ENCODE measurements at places on chromosomes 2 and 18.
A peak's percentile ranks its signal among the peaks of the same experiment; 100 is the strongest.

- H3K4me1 ChIP-seq: peaks cover 3% of the 10 kb centered on the region
- H3K27ac ChIP-seq: no peak overlapping the region
- DNase-seq: no peak
- no peaks in the 10 kb centered on the region for H3K27me3 ChIP-seq
- no peaks in the 10 kb centered on the region for H3K36me3 ChIP-seq
Observed at GRCh38 chr2:39069136-39069515, 51.7 kb downstream of the SOS1 start.

- no peak for DNase-seq
- H3K27me3 ChIP-seq: no peaks in the 10 kb centered on the region
- no peaks in the 10 kb centered on the region for H3K4me1 ChIP-seq
- no peak overlapping the region for H3K27ac ChIP-seq
- H3K4me3 ChIP-seq: no peak overlapping the region
Observed at GRCh38 chr18:68060871-68061270, 544.4 kb upstream of the DSEL start.

DNA sequence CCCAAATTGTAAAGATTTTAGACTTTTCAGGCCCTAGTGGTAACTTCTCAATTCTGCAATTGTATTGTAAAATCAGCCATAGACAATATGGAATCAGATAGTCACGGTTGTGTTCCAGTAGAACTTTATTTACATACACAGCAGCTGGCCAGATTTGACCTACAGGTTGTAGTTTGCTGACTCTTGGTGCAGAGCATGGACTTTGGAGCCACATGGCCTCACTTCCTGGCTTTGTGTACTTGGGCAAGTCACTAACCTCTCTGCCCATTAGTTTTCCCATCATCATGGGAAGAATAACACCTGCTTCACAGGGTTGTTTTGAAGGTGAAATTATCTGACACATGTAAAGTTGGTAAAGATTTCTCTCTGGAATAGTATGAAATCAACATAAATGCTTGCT is 147.6 kb downstream of the TMEM200C start:
- no peak for DNase-seq
- H3K4me3 ChIP-seq: no peak overlapping the region
- no peaks in the 10 kb centered on the region for H3K4me1 ChIP-seq

- no peak for DNase-seq
- no peak overlapping the region for H3K27ac ChIP-seq
- no peak overlapping the region for H3K4me3 ChIP-seq
- peaks cover 10% of the 10 kb centered on the region for H3K4me1 ChIP-seq
- H3K27me3 ChIP-seq: peaks cover 5% of the 10 kb centered on the region
Observed at GRCh38 chr2:96801786-96802595, 14.1 kb upstream of the CNNM3 start.

DNA sequence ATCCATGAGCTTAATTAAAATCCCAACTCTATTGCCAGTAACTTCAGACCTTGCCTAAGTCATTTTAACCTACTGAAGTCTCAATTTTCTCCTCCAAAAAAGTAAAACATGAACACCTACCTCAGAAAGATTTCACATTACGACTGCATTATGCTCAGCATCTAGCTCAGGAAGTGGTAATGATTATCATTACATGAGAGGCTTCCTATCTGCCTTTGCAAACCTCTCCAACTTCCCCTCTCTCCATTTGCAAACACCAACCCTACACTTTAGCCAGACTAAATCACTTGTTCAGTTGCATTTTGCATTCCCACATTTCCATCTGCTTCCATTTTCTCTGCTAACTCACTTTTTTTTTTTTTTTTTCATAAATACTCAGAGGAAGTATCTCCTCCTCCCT is 6.8 kb downstream of the SLC38A11 start:
- H3K4me3 ChIP-seq: no peak overlapping the region
- H3K27me3 ChIP-seq: no peaks in the 10 kb centered on the region
- no peak overlapping the region for H3K27ac ChIP-seq
- no peak for DNase-seq
- H3K4me1 ChIP-seq: peaks cover 10% of the 10 kb centered on the region
- H3K36me3 ChIP-seq: no peaks in the 10 kb centered on the region

GRCh38 chr2:14451312-14451711 is 181.2 kb upstream of the LRATD1 start:
- no peaks in the 10 kb centered on the region for H3K27me3 ChIP-seq
- H3K36me3 ChIP-seq: peaks cover under 1% of the 10 kb centered on the region
- no peak overlapping the region for H3K27ac ChIP-seq
- no peak overlapping the region for H3K4me3 ChIP-seq

GRCh38 chr18:50806208-50806616 is 13.6 kb downstream of the MRO start:
- DNase-seq: no peak
- peaks cover 7% of the 10 kb centered on the region for H3K27me3 ChIP-seq
- H3K4me1 ChIP-seq: no peaks in the 10 kb centered on the region
- peaks cover 4% of the 10 kb centered on the region for H3K36me3 ChIP-seq
- H3K4me3 ChIP-seq: no peak overlapping the region

DNA sequence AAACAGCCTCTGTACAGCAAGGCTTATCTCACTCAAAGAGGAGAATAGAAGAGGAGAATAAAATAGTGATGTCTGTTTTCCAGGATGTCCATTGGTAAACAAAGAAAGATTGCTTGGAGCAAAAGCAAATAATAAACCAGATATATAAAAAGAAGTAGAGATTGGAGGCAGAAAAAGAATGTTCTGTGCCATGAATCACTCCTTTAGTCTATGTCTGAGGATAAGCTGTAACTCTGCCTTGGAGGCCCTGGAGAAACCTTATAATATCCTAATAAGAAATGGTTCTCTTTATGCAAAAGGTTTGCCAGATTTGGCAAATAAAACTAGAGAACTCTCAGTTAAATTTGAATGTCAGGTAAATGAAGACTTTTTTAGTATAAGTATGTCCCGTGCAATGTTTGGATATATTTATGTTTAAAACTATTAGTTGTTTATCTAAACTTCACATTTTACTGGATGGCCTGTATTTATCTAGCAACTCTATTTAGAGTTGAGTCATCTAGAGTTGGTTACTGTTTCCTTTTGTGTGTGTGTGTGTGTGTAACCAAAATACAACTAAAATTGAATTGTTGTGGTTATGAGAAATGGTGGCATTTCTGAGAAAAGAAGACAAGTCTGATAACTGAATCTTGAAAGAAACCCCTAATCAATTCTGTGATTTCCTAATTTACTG is 510.3 kb upstream of the SETBP1 start:
- H3K4me1 ChIP-seq: no peaks in the 10 kb centered on the region
- no peak overlapping the region for H3K27ac ChIP-seq
- no peaks in the 10 kb centered on the region for H3K36me3 ChIP-seq
- no peak for DNase-seq
- H3K4me3 ChIP-seq: no peak overlapping the region

GRCh38 chr18:26465431-26465830 is 82.9 kb downstream of the KCTD1 start:
- no peak overlapping the region for H3K4me3 ChIP-seq
- H3K36me3 ChIP-seq: no peaks in the 10 kb centered on the region
- H3K27ac ChIP-seq: no peak overlapping the region
- H3K27me3 ChIP-seq: no peaks in the 10 kb centered on the region
- DNase-seq: no peak

DNA sequence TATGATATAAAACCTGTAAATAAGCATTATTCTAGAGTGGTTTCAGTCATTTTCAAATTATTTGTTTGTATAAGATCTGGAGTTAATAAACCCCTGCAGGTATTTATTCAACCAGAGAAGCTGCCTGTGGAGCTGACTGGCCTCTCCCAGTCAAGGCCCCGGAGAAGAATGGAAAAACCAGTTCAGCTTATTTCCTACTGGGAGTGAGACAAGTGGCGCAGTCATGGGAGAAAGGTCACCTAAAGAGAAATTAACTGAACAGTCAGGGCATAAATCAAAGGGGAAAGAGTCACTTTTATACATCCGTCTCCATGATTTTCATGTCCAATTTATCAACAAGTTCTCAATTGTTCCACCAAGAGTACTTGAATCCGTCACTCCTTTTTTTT is 240.9 kb downstream of the RNF152 start:
- peaks cover 11% of the 10 kb centered on the region for H3K4me1 ChIP-seq
- no peak for DNase-seq

GRCh38 chr2:177161741-177162460 is 50.7 kb upstream of the HNRNPA3 start:
- DNase-seq: no peak
- H3K4me1 ChIP-seq: peaks cover 11% of the 10 kb centered on the region
- H3K36me3 ChIP-seq: no peaks in the 10 kb centered on the region
- H3K27me3 ChIP-seq: no peaks in the 10 kb centered on the region
- no peak overlapping the region for H3K4me3 ChIP-seq

- H3K36me3 ChIP-seq: peaks cover 4% of the 10 kb centered on the region
- no peak overlapping the region for H3K4me3 ChIP-seq
- peak overlapping the region; percentile 48 for H3K27ac ChIP-seq
Observed at GRCh38 chr2:239727182-239727775, 297.9 kb downstream of the NDUFA10 start.

- H3K4me1 ChIP-seq: no peaks in the 10 kb centered on the region
- H3K27me3 ChIP-seq: peaks cover 12% of the 10 kb centered on the region
Observed at GRCh38 chr2:64374686-64375085, 79.3 kb upstream of the LGALSL start.

DNA sequence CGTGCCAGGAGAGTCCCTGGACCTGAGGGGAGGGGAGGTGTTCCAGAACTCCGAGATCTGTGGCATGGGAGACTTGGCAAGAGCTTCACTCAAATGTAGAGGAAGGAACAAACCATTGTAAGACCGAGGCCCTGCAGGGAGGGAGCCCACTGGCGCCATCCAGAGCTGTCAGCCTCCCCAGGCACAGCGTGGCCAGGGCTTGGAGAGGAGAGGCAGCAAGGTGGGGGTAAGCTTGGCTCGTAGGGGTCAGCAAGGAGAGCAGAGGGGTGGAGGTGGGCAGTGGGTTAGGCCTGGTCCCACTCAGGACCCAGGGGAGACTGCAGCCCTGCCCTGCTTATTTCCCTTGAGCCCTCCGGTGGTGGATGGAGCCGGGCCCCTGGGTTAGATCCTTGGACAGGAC is 3.6 kb downstream of the TMEM177 start:
- no peak overlapping the region for H3K4me3 ChIP-seq
- peaks cover 30% of the 10 kb centered on the region for H3K4me1 ChIP-seq
- H3K36me3 ChIP-seq: peaks cover 15% of the 10 kb centered on the region
- peak overlapping the region; percentile 19 for H3K27ac ChIP-seq
- H3K27me3 ChIP-seq: peaks cover 7% of the 10 kb centered on the region

DNA sequence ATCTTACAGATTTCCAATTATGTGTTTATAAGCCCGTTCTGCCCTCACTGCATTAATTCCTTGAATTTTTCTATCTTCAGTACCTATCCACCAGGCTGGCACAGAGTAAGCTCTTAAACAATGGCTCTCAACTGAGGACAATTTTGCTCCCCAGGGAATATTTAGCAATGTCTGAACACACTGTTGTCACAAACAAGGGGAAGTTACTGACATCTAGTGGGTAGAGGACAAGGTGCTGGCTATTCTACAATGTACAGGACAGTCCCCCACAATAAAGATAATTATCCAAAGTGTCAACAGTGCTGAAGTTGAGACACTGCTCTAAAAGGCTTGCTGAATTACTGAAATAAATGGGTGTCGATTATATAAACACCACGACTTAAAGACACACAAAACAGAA is 5.0 kb downstream of the NDUFS1 start:
- no peak for DNase-seq
- H3K36me3 ChIP-seq: peaks cover 23% of the 10 kb centered on the region
- no peak overlapping the region for H3K4me3 ChIP-seq
- H3K27me3 ChIP-seq: peaks cover 2% of the 10 kb centered on the region
- no peak overlapping the region for H3K27ac ChIP-seq
- peaks cover 4% of the 10 kb centered on the region for H3K4me1 ChIP-seq

DNA sequence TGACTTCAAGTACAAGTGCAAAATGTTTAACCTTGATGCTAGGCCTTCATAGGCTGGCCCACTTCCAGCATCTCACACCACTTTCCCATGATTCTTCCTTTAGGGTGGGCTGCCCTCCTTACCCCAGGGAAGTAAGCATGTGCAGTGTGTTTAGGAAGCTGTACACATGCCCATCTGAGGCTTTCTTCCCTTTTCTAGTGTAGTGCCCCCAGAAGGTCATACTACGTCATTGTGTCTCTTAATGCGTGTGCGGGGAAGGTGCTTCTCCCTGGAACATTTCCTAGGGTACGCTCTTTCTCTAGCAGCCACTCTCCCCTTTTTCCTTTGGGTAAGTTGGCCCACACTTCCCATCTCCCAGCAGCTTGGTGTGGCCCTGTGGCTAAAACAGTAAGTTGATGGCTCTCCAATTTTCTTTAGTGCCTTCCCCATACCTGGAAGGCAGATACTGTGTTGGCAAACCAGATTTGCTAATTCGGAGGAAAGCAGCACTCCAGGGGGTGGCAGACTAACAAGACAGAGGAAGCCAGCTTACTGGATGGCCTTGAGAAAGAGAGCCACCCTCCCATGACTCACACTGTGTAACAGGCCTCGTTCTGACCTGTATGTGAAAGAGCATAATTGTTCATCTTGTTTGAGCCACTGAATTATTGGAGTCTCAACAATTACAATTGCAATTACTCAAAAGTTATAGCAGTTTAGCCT is 1.1 kb upstream of the SULT6B1 start:
- H3K36me3 ChIP-seq: no peaks in the 10 kb centered on the region
- DNase-seq: no peak
- no peaks in the 10 kb centered on the region for H3K4me1 ChIP-seq

- DNase-seq: no peak
- peaks cover 3% of the 10 kb centered on the region for H3K27me3 ChIP-seq
- H3K27ac ChIP-seq: peak overlapping the region; percentile 97
- peaks cover 5% of the 10 kb centered on the region for H3K36me3 ChIP-seq
Observed at GRCh38 chr2:224416656-224417360, 14.9 kb upstream of the FAM124B start.

All from endothelial cell (in vitro differentiated cells).